HuH-7.5 (cell line): ENCODE measurements at places on chromosomes 3 and 15.

- no peak for DNase-seq
Measured at GRCh38 chr15:69713726-69714559, 261.3 kb downstream of the RPLP1 start.

- DNase-seq: no peak
Measured at GRCh38 chr15:101127506-101128076, 124.3 kb downstream of the CHSY1 start.

GRCh38 chr3:129911261-129911861 is 17.9 kb upstream of the TMCC1 start:
- DNase-seq: no peak

- no peak for DNase-seq
Measured at GRCh38 chr15:59812889-59813288, 123.8 kb upstream of the BNIP2 start.

GRCh38 chr3:46900356-46900755 is 22.8 kb downstream of the PTH1R start:
- no peak for DNase-seq

DNA sequence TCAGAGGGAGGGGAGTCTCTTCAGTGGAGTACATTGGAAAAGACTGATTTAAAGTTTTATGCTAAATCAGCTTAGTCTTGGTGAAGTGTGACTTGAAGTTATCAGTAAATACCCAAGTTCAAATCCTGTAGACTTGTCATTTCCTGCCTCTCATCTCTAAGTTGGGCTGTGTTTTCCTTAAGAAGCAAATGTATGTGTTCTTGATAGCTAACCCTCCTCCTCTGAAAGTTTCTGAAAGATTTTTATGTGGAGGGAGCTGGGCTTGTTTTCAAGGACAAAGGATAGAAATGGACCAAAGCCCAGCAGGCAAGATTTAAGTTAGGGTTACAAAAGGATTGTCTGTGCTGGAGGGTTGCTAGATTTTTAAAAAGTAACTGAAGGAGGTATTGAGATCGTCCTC is 4.2 kb downstream of the MAPKBP1 start:
- no peak for DNase-seq

GRCh38 chr3:153282355-153282754 is 120.3 kb downstream of the RAP2B start:
- no peak for DNase-seq

DNA sequence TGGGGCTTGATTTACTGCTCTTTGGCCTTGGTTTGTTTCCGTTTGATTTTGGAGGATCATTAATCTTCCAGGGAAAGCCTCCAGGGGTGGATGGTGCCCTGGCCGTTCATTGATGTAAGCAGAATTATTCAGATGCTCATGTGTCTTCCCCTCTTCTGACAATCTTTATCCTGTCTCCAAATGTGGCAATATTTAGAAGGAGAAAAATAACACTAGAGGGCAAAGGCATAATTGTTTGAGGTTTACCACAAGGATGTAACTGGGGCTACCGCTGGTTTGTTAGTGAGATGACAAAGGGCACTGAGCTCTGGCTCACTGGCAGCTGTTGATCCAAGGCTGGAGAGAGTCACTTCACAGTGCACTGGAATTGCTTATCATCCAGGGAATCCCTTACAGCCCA is 18.2 kb upstream of the PLCL2 start:
- DNase-seq: no peak

GRCh38 chr3:181561139-181562031 is 150.3 kb upstream of the SOX2 start:
- DNase-seq: no peak

GRCh38 chr15:27928386-27928785 is 170.7 kb downstream of the OCA2 start:
- no peak for DNase-seq

- DNase-seq: no peak
Measured at GRCh38 chr15:78064544-78064943, 13.0 kb downstream of the TBC1D2B start.
